Stimulated activated CD4-positive, alpha-beta T cell treated with anti-CD3 and anti-CD28 coated beads, Interleukin-1b, Interleukin-23, amount 100 ng/mL, for 1 hour (primary cell): ENCODE measurements at places on chromosomes 16 and 17.

- DNase-seq: no peak
Observed at GRCh38 chr17:30964876-30965275, 6.0 kb upstream of the RNF135 start.

DNA sequence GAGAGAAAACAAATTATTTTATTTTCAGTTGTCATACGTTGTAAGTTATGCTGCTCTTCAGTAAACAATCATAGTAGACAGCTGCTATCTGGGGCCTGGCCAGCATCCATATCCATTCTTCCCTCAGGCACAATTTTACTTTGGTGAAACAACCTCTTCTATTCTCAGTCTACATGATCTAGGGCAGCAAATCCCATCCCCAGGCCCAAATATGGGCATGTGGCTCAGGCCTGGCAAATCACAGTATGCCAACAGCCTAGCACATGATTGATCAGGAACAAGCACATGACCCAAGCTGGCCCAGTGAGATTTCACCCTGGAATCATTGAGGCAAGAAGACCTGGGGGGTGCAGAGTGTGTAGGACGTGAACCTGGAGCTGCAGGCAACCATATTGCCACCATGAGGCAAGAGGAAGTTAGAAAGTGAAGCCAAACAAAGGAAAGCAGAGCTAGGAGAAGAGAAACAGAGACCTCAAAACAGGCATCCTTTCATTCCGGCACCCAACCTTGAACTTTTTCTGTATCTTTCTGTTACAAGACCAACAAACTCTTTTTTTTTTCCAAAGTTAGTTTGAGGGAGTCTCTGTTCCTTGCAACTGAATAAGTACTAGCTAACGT lies 10.3 kb upstream of the ABCC12 start:
- DNase-seq: no peak

DNA sequence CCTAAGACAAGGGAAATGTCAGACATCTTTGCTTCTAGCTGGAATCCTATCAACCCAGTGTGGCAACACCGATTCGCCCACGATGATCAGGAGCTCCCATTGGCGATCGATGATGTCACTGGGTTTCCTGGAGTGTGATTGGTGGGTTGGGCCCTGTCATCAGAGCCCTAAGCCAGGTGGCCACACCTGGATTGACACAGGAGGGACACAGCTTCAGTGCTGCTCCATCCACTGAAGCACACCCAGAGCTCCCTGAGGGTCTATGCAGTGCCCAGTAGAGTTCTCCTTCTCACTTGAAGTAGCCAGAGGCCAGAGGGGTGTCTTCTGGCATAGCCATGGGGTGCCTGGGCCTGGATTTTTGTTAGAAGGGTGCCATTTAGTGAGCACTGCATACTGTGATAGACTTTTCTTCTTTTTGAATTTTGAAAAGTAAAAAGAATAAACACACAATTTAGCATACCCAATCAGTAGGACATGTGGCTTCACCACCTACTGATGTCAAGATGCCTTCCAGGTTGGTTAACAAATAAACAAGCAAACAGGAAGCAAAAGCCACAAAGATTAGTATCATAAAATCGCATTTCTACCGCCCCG lies 77.6 kb downstream of the CMIP start:
- no peak for DNase-seq

DNA sequence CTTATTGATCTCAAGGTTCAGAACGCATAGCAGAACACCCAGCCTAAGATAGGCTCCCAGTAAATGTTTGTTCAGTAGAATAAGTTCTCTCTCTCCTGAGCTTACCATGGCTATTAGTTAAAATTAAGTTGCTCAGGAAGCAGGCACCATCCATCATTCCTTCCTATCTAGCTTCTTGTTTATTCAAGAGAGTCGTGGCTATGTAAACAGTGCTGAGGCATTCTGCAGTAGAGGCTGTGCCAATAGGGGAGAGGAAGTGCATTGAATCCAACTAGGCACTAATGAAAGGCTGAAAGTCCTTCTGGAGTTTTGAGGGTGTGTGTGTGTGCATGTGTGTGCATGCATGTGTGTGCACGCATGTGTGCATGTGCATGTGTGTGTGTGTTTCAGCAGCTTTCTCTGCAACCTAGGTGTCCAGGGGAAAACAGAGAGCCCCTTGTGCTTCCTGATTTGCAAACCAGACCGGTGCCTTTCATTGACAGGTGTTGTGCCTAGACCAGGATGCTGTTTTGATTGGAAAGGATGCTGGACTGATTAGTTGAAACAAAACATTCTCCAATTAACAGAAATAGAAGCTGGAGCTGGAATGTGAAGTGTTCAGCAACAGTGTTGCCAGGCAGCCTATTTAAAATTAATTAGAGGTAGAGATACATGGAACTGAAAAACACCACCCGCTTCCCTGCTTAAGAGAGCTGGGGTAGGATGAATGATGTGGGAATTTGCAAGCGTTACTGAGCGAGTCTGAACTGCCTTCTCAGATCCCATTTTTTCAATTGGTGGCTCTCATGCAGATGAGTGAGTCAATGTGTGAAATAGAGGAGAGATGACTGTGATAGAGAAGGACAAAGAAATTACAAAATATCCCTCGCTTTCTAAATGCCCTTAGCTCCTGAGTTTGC lies 103.3 kb upstream of the CLEC3A start:
- DNase-seq: no peak

GRCh38 chr16:49608779-49609178 lies 235.2 kb downstream of the C16orf78 start:
- DNase-seq: no peak
